Stimulated activated CD8-positive, alpha-beta memory T cell treated with anti-CD3 and anti-CD28 coated beads, Interleukin-4, amount 100 ng/mL, for 24 hours (primary cell): ENCODE measurements at places on chromosomes 5 and 9.

- no peak for DNase-seq
Measured at GRCh38 chr5:33276628-33276950, 164.2 kb upstream of the TARS1 start.

DNA sequence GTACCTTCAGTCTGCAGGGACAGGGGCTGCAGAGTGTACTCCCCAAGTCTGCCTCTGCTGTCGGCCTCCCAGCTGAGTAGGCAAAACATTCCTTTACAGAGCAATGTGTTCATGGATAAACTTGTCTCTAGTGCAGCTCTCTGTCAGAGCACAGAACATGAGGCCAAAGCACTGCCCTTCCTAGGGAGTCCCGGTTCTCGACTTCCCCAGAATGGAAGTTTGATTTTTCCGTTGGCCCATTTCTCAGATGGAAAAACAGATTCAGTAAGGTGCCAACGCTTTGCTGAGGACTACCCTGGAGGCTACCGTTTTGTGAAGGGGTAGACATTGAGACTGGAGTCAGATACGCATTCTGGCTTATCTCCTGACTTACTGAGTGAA is 422 bp upstream of the TRIM32 start:
- no peak for DNase-seq

- no peak for DNase-seq
Measured at GRCh38 chr9:136280535-136281315, 23.2 kb downstream of the CCDC187 start.

- DNase-seq, result no peak
Measured at GRCh38 chr5:113896789-113897188, 383.3 kb downstream of the YTHDC2 start.
